ENCODE measurements at places on chromosomes 2 and 18.
A peak's percentile ranks its signal among the peaks of the same experiment; 100 is the strongest.

DNA sequence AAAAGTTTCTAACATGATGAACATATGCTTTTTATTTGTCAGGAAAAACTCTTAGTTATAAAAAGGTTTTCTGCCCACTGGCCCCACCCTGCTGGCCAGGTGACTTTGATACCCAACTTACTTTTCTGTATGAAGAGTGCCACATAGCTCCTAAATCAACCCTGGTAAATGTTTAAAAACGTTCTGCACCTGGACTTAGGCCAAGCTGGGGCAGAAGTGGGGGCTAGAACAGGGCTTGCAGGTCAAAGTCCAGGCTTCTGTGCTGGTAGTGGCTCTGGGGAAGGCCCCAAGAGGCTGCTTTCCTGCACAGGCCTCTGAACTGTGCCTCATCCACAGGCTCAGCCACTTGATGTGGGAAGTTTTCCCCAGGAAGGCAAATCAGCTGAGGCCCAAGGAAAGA is 171.7 kb downstream of the ANKRD30B start:
- DNase-seq = no peak

DNA sequence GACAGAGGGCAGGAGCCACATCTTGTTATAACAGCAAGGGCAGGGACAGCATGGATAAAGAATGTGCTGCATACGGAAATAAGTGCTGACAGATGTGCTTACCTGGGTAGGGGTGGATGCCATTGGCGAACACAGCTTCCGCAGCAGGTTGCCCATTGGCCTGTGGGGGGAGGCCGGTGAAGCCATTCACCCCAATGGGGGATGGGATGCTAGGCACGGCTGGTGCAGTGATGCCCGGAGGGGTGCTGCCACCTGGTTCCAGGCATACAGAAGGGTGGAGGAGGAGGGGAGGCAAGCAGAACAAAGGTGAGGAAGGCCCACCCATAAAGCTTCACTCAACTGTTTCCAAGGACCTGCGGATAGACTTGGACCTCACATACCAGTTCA is 294.9 kb downstream of the CELF4 start:
- no peak for DNase-seq

DNA sequence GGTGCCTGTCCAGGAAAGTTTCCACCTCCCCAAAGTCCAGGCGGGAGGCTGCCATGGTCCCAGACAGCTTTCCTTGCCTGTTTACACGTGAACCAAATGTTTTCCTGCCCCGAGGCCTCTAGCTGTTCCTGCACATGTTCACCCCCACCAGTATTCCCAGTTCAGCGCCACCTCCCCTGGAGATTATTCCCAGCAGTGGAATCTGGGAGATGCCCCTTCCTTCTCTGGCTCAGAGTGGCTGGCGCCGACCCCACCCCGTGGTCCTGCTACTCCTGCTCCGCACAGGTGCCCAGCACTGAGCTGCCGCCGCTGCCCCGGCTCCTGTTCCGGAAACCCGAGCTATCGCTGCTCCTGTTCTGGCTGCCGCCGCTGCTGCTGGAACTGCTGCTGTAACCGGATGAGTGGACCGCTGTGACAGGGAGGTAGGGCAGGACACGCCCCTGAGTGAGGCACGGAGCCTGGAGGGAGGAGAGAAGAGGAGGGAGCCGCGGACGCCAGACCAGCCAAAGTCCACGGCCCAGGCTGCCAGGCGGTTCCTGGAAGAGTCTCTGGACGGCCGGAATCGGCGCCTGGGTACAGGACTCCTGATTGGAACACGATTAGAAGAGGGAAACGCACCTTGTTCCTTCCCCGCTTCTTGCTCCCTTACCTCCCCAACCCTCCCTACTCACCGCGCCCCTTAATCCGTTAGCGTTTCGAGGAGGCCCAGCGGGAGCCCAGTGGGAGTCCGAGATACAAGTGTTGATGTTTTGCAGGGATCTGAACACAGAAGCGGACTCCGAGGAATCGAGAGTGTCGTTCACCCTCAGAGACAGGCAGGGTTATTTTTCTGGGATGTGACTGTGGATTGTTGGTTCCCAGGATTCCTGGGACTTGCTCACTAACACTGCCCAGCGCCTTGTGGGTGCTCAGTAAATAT is at the start of gene PDE11A:
PDE11A (minus strand) TSS at position 395 of the 919 bp plus-strand sequence; CDS start at position 55, 340 bp downstream.
- peak; percentile 90 for DNase-seq

GRCh38 chr2:54194761-54195750 is 61.0 kb downstream of the TSPYL6 start:
- no peak for DNase-seq

- DNase-seq = no peak
These were observed 149.2 kb upstream of the NCKAP5 start for GRCh38 chr2:133717497-133717896.

- DNase-seq = no peak
These were observed 96.3 kb downstream of the EVA1A start for GRCh38 chr2:75464348-75464946.
